Astrocyte of the hippocampus (primary cell): ENCODE measurements at places on chromosomes 12 and 14.

DNA sequence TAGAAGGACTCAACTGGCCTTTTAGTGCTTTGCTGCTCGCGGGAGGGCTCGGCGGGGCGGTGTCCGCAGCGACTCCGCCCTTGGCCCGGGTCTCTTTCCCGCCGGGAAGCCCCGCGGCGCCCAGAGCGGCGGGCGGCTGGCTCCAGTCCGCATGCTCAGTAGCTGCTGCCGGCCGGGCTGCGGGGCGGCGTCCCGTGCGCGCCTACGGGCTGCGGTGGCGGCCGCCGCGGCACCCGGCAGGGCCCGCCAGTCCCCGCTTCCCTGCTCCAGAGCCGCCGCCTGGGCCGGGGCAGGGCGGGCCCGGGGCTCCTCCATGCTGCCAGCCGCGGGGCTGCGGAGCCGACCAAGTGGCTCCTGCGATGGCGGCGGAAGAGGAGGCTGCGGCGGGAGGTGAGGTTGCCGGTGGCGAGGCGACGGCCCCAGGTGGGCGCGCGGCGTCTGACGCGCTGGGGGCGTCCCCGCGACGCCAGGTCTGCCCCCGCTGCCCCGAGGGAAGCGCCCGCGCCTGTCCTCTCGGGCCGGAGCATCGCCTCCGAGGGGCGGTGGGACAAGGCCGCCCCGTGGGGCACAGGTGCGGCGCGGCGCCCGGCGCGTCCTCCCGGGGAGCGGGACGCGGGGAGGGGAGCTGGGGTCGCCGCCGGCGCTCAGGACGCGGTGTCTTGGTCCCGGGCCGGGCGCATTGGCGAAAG is at the start of gene BMAL2:
Gene BMAL2 (plus strand): TSS at position 123 of the 689 bp plus-strand sequence. CDS start 237 bp downstream, at position 360.
- DNase-seq, result peak; percentile 85

- DNase-seq, result no peak
Measured at GRCh38 chr12:581321-581720, 81.9 kb downstream of the NINJ2 start.

DNA sequence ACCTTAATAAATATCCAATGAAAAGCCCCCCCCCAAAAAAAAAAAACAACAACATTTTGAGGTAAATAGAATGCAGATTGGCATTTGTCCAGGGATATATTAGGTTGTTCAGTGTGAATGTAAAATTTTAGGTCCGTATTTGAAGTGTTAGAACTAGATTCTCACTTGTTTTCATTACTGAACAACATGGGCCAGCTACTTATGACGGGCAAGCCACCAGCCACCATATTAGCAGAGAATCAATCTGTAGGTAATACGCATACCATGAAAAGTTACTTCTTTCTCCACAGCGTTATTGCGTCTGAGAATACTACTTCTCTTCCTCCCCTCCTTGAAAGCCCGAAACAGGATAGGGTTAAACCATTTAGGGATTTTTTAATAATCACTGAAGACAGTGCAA is 5.4 kb downstream of the FLRT2 start:
- no peak for DNase-seq

DNA sequence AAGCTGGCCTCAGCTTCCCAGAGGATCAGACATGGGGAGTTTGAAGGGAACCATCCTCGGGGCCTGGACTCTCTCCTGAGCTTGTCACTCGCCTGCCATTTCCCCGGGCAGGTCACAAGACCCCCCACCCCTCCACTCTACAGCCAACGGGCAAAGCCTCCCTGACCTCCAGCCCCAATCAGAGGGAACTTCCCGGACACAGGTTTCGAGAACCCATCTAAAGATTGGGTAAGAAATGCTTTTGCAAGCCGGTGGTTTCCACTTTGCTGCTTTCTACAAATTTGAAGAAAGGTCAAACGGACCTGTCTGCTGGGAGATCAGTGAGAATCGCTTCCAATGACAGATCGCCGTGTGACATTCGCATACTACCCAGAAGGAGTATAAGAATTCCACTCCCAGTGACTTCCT is 89.6 kb downstream of the SCARB1 start:
- DNase-seq, result no peak

- no peak for DNase-seq
Measured at GRCh38 chr12:11894890-11895289, 175.8 kb upstream of the BCL2L14 start.

GRCh38 chr12:90067791-90068190 is 359.2 kb upstream of the ATP2B1 start:
- DNase-seq, result no peak

- DNase-seq, result peak; percentile 5
Measured at GRCh38 chr12:82329508-82329907, 28.7 kb downstream of the CCDC59 start.

GRCh38 chr12:105970885-105971284 is 167.9 kb downstream of the NUAK1 start:
- DNase-seq, result no peak

- no peak for DNase-seq
Measured at GRCh38 chr12:105814283-105814682, 324.5 kb downstream of the NUAK1 start.

GRCh38 chr12:108895220-108895802 is 15.4 kb downstream of the DAO start:
- DNase-seq, result no peak

DNA sequence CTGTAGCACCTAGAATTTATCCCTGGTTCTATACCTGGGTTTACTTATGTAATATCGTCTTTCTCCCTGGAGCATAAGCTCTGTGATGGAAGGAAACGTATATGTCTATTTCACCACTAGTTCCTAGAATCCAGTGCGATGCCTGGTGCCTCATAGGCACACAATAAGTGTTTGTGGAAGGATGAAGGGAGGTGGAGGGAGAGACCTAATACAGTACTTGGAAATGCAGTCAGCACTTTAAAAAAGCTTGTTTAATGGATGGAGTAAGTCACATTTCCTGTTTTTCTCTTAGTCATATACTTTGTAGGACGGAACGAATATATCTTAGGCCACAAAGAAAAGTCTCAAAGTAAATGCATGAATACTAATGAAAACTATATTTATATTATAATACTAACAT is 186.5 kb upstream of the HMGA2 start:
- no peak for DNase-seq

- no peak for DNase-seq
Measured at GRCh38 chr12:120479458-120479857, 9.9 kb upstream of the SRSF9 start.

GRCh38 chr14:38951451-38951850 is 151.6 kb downstream of the SEC23A start:
- DNase-seq, result peak; percentile 58

DNA sequence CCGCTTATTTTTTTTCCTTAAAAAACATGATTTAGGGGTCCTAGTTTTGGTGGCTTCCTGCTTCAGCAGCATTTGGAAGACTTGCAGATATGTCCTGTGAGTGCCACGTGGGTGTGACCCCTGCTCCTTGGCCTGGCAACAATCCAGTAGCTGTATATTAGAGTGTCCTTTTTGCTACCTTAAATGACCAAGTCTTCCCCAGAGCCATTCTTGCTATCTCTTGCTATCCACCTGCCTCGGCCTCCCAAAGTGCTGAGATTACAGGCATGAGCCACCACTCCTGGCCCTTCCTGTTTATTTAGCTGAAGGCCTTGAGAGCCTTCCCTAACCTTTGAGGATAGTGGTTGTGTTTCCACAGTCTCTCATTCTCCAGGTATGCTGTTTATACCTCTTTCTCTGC is 17.0 kb downstream of the TPCN1 start:
- DNase-seq, result no peak

- no peak for DNase-seq
Measured at GRCh38 chr12:6084969-6085450, 39.5 kb downstream of the VWF start.

GRCh38 chr14:83632375-83632774 is 1897.6 kb upstream of the FLRT2 start:
- peak; percentile 34 for DNase-seq

DNA sequence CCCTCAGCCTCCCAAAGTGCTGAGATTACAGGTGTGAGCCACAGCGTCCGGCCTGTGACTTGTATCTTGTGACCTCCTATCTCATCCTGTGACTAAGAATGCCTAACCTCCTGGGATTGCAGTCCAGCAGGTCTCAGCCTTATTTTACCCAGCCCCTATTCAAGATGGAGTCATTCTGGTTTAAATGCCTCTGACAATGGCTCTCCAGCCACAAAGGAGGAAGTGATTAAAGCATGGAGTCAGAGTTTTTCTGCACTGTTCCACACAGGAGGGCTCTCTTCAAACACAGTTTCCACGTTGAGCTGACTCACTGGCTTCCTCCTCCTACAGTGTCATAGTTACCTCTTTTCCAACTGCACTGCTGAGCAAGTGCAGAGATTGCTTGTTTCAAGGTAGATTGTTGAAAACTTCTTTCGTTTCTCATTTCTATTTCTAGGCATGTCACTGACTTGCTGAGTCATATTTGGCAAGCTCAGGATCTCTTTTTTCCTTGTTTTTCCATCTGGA is 383.8 kb downstream of the PCNX1 start:
- DNase-seq, result peak; percentile 78

GRCh38 chr12:6899427-6899826 is 5.2 kb upstream of the LRRC23 start:
- DNase-seq, result no peak

- no peak for DNase-seq
Measured at GRCh38 chr14:81474685-81475324, 58.8 kb downstream of the SEL1L start.

DNA sequence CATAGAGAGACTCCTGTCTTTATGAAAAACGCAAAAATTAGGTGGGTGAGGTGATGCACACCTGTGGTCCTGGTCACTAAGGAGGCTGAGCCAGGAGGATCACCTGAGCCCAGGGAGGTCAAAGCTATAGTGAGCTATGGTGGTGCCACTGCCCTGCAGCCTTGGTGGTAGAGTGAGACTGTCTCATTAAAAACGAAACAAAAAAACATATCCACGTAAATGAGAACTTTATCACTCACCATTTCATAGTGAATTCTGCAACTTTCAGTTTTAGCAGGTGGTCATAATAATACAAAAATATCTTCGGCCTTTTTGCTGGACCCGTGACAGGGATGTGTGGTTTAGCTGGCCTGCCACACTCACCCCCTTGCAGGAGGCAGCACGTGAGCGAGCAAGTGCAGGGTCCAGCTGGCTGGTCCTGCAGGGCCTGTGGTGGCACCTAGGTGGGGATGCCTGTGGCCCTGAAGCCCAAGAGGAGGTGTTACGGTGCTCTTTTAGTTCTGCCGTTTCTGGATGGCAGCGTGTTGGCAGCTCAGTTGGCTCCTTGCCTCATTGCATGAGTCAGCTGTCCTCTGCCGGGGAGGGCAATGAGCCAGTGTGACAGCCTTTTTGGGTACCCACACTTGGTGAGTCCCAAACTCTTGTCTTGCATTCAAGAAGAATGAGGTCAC is 1330.7 kb upstream of the TMEM132C start:
- DNase-seq, result peak; percentile 71

DNA sequence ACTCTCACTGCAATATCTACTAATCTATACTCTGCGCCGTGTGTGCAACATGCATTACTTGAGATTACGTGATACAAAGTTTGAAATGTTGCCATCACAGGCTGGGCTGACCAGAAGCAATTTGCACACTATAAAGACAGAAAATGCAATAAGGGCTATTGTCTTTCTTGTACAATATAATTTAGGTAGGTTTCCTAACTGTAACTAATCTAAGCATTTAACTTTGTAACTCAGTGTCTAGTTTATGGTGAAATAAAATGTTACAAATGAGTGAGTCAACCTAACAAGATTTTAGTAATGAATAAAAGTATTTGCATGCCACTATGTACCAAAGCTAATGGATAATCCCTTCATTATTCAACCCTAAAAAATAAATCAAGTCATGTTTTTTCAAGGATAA is 57.8 kb downstream of the LRP6 start:
- DNase-seq, result no peak

DNA sequence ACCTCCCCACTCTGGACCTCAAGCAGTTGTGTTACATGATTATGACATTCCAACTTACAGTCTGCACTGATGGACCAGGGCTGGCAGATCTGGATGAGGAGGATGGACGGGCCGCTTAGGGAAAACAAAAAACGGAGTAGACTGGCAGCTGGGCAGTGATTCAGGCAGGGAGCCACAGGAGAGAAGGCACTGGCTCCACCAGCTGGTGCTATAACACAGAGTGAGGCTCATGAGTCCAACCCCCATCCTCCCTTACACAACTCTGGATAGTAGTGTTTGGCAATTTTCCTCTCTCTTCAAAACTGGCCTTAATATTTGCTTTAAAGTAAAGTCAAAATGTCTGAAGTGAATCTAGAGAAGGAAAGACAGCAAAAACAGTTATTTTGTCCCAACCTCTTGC is 9.7 kb upstream of the RIC8B start:
- DNase-seq, result no peak

GRCh38 chr14:99908653-99909250 is 115.5 kb downstream of the EML1 start:
- DNase-seq, result no peak

- peak; percentile 55 for DNase-seq
Measured at GRCh38 chr12:116765271-116765670, 27.2 kb downstream of the RNFT2 start.

- peak; percentile 64 for DNase-seq
Measured at GRCh38 chr12:50050410-50051098, 6.8 kb upstream of the ASIC1 start.

DNA sequence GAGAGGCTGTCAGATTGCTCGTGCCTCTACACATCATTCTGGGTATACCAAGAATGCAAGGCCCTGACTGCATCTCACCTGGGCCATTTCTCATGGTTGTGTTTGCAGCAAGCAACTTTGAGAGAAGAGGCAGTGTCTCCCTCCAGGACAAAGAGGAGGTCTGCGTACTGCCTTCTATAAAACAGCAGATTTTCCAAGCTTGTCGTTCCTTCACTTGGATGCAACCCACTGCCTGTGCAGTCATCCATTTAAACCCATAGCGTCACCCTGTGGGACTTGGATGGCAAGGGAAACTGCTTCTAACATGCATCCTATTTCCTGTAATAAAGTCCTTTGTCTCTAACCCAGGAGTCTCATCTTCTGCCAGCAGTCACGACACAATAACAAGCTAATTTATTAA is 1.3 kb downstream of the POMT2 start:
- no peak for DNase-seq

DNA sequence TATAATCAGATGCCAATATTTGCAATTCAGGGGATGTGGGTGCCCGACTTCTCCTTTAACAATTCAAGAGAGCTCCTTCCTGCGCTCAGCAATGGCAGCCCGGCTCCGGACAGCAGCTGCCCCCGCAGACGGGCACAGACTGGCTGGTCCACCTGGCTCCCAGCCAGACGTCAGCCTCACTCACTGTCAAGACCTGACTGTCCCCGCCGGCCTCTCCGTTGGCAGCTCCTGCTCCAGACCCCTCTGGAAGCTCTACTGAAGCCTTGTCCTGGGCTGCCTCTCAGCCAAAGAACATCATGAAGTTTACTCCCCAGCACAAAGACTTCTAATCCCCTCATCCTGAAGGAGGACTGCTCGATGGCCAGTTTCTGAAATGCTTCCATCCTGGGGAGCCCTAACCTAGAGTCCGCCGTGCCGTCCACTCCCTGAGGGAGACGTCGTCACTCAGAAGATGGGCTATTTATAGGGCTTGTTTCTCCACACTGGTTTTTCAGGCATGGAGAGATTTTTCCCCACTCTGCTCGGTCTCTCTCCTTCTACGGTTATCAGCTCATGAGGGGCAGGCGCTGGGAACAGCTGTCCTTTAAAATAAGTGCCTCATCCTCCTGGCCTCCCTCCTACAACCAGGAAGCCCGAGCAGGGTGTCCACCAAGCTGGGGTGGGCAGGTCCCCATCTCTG is 126.2 kb downstream of the RFLNA start:
- DNase-seq, result peak; percentile 50

GRCh38 chr14:85471744-85472143 is 58.2 kb upstream of the FLRT2 start:
- DNase-seq, result peak; percentile 69

GRCh38 chr12:129599406-129599805 is 304.4 kb downstream of the TMEM132D start:
- DNase-seq, result peak; percentile 16

GRCh38 chr14:52129721-52130120 is 60.9 kb upstream of the NID2 start:
- DNase-seq, result no peak

- DNase-seq, result no peak
Measured at GRCh38 chr12:79374545-79374944, 316.2 kb downstream of the PAWR start.
